ENCODE measurements at places on chromosomes 1 and 21.

- no peak for DNase-seq
Observed at GRCh38 chr1:174247472-174247871, 88.2 kb downstream of the RABGAP1L start.

- no peak for DNase-seq
Observed at GRCh38 chr1:39001516-39002421, 10.7 kb downstream of the AKIRIN1 start.

GRCh38 chr1:117512728-117513321 lies 93.0 kb upstream of the TENT5C start:
- no peak for DNase-seq

DNA sequence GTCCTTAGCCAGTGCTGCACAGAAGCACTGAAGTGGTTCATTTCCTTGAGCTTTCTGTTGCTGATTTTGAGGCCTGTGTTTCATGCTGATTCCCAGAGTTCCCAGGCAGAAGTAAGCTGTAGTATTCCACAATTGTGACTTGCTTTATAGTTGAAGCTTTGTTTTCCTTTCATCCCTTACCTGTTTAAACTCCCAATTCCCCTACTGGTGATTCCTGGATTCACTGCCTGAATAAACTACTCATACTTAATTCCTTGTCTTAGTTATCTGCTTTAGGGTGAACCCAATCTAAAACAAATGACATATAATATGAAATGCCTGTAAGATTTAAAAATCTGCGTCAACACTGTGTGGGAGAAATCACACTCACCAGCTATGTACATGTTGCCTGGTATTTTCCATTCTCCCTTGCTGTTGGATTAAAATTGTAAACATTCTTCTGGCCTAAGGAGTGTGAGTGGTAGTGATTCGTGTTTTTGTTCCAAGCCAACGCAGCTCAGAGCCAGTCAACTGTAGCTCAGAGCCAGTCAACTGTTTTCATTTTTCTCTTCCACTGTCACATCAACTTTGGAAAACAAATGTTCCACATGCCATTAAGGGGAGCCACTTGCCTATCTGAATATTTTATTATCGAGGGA lies 879.4 kb downstream of the MRPL39 start:
- no peak for DNase-seq

DNA sequence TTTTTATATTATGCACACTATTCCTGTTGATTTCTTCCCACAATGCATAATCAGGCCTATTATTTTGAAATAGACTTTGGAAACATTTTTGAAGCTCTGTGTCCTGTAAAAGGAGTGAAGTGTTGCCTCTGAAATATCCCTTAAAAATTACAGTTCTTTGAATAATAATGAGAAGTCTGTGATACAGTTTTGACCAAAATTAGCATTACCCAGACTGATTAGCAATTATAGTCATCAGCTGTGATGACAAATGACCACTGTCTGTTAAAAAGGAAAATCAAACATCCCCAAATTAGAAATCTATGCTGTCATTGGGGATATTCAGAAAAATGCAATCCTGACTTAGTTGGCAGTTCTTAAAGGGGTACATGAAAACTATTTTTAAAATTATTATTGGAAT lies 63.7 kb downstream of the PTGS2 start:
- no peak for DNase-seq

- DNase-seq: no peak
Observed at GRCh38 chr1:112699425-112700144, 7.3 kb downstream of the RHOC start.
